ENCODE measurements at places on chromosomes 5 and 9.

- no peak for DNase-seq
These were observed 325.2 kb downstream of the BRINP1 start for GRCh38 chr9:119043996-119044395.

GRCh38 chr9:93686127-93686879 lies 109.9 kb downstream of the PHF2 start:
- DNase-seq = no peak

DNA sequence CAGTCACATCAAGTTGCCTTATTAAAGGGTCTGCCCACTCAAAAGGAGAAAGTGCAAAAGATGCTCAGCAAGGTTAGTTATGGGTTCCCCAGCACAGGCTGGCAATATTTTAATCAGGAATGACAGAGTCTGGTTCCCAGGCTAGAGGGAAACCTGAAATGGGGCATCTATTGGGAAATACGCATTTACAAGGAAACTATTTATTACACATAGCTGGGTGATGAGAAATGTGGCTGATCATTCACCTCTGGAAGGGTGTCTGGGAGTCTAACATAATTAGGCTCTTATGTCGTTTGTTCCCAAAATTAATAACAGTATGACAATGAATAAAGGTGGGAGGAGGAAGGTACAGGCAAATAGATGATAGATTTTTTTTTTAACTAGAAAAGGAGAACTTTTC lies 314.7 kb downstream of the ENC1 start:
- no peak for DNase-seq

DNA sequence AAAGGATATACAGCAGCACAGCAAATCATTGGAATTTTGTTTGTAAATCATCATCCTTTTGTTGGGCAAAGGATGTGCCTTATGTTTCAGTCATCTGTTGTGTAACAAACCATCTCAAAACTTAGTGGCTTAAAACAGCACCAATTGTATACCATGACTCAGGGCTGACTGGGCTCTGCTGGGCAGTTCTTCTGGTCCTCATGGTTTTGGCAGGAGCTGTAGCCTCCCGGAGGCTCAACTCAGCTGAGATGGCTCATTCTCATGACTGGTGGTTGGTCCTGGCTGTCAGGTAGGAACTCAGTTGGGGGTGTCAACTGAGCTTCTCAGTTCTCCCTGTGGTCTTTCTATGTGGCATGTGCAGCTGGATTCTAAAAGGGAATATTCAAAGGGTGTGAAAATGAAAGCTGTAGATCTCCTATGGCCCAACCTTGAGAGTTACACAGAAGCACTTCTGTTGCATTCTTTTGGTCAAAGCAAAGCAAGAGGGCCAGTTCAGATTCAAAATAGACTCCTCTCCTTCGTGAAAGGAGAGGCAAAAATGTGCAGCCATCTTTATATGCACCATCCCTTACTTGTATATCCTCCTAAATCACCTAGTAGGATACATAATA lies 39.1 kb upstream of the CPEB4 start:
- DNase-seq = no peak

DNA sequence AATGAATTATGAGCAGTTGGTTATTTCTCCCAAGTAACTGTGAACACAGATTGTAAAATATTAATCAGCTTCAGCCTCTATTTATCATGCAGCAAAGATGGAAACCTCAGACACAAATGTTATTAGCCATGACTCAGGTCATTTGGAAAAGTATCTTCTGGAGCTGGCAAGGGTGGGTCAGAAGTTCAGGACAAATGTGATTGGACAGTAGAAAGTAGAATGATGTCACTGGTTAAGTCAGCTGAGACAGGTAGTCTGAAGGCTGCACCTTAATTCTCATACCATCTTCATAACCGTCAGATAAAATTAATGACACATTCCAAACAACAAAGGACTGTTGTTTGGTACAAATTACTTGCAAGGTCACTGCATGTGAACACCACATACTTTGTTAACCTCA lies 140.2 kb downstream of the EMB start:
- no peak for DNase-seq

DNA sequence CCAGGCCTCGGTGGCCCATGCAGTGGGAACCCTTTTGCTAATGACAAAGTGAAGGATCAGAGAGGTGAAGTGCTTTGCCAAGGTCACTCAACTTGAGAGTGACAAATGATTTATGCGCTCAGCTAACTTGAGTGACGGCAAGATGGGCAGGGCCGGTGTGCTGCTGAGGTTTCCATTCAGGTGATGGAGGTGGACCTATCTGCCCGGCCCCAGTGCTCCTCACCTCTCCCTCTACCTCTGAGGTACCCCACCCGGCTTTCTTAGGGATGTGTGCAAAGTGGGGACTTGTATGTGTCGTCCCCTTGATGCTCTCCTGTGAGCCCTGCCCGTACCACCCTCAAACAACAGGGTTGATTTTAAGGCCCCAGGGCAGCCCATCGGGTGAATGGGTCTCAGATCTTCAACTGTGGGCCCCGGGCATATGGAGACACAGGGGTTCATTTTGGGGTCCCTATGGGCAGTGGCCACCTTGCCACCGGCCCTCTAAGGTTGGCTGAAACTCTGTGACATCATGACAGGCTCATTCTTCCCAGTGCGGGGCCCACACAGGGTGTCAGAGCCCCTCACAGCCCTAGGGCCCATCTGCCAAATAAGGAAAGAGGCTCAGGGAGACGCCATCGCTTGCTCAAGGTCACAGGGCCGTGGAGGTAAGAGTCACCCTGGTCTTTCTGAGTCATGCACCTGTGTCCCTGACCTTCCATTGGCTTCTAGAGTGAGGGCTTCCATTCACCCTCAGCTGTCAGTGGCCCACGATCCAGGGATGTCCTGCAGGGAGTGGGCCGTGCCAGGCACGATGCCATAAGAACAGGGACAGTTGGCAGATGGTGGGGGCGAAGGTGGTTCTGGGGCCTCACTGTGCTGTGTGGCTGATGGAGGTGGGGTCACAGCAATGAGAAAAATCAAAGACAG lies 170.6 kb upstream of the MVB12B start:
- no peak for DNase-seq

- no peak for DNase-seq
These were observed at the start of gene PLEKHG4B for GRCh38 chr5:91556-92263. Gene PLEKHG4B (plus strand): TSS chr5:92168. CDS start chr5:92232, 64 bp downstream.

- DNase-seq = no peak
These were observed 20.4 kb downstream of the CRB2 start for GRCh38 chr9:123376218-123377071.

DNA sequence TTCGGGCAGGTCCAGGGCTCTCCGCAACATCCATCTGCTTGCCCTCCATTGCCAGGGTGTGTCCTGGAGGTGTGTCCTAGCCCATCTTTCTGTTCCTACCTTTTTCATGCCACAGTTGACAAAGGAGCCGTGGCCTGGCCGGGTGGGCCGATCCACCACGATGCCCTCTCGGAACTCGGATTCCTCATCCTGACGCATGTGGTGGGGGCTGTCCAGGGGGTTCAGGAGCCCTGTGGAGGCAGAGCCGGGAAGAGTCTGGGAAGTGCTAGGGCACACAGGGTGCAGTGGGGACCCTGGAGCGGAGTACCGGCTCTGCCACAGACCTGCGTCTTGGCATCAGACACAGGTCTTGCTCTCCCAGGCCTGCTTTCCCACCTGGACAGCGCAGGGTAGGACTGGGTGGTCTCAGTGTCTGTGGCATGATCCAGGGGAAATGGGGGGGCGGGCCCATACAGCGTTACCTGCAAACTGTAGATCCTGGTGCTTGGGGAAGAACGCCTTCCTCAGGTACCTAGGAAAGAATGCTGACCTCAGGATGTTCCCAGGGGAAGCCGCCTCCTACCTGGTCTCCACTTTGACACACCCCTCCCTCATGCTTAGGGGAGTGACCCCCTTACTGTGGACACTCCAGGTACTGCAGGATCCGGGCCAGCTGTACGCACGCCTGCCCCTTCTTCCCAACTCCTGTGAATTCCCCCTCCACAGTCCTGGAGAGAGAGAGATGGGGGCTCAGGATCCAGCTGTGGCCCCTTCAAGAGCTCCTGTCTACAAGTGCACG lies 3.5 kb downstream of the SPOUT1 start:
- DNase-seq = no peak

DNA sequence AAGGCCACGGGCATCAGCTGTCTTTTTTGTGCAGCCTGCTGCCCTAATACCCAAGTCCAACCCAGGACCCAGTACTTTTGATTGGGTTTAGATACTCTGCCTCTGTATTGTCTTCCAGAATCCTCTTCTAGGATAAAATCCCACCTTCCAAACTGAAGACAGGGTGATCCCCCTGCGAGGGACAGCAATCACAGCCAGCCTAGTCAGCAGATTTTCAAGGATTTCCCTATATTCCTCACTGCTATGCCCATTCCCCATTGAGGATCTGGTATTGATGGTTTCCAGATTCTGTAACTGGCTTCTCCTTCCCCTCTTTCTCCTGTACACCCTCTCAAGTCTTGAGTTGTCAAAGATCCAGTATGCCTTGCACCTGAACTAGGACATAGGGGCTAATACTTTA lies 389.4 kb downstream of the TRIM36 start:
- no peak for DNase-seq

DNA sequence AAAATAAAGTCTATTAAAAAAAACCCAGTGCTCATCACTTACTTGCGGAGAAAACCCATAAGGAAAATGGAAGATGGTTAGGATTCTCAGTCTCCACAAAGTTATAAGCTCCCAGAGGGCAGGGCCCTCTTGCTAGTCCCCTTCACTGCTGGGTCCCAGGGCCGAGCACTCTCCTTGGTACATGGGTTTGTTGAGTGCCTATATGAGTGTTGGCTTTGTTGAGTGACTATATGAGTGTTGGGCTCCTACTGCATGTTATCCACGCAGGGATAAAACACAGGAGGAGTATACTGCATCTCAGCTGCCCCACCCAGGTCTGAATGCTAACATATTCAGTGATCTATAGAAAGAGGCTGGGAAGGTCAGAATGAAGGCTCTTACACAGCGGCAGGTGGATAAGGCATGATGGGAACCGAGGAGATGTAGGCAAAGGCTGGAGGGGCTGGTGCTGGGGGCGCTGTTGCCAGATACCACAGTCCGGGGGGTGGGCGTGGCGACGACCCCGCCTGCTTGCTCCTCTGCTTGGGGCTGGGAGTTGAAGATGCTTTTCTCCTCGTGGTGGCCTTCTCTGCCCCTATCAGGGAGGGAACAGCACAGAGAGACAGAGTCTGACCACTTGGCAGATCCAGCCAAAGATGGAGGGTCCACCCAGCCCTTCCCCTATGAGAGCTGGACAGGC lies 11.6 kb downstream of the ORM2 start:
- DNase-seq = no peak

DNA sequence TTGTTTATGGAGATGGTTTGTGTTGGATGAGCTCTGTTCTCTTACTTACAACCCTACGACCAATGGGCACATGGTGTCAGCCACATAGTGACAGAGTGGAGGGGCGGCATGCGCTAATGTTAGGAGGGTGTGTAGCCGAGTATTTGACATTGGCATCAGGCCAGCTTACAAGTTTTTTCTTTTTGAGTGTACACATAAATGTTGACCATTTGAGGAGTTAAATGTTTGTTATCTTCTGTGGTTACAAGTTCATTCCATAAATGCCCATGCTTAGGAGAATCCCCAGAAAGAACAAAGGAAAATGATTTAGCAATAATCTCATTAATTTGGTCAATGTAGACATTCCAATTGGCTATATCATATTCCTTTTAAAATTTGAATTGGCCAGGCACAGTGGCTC lies 180.1 kb upstream of the ELL2 start:
- no peak for DNase-seq

GRCh38 chr5:122384739-122385235 lies 72.8 kb downstream of the SNCAIP start:
- DNase-seq = no peak

DNA sequence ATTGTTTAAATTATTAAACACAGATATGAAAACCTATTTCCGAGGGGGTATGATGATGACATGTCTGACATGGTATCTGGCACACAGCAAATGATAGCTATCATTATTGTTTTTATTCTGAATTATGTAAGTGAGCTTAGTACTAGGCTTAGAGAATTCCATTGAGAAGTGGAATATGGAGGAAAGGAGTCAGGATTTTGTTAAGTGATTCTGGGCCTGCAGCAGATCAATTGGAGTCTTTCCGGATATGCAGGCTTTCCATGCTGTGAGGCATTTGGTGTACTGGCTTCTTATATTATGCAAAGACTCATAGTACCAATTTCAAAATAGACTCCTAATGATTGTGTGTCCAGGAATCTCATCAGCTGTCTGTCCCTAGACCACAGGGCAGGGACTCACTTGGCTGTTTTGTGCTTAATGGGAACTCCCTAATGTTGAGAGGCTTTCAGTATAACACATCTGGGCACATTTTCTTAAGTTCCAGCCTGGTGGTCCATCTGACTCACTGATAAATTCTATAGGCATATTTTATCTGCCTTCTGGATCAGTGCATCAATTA lies 180.0 kb upstream of the KLF9 start:
- DNase-seq = no peak

DNA sequence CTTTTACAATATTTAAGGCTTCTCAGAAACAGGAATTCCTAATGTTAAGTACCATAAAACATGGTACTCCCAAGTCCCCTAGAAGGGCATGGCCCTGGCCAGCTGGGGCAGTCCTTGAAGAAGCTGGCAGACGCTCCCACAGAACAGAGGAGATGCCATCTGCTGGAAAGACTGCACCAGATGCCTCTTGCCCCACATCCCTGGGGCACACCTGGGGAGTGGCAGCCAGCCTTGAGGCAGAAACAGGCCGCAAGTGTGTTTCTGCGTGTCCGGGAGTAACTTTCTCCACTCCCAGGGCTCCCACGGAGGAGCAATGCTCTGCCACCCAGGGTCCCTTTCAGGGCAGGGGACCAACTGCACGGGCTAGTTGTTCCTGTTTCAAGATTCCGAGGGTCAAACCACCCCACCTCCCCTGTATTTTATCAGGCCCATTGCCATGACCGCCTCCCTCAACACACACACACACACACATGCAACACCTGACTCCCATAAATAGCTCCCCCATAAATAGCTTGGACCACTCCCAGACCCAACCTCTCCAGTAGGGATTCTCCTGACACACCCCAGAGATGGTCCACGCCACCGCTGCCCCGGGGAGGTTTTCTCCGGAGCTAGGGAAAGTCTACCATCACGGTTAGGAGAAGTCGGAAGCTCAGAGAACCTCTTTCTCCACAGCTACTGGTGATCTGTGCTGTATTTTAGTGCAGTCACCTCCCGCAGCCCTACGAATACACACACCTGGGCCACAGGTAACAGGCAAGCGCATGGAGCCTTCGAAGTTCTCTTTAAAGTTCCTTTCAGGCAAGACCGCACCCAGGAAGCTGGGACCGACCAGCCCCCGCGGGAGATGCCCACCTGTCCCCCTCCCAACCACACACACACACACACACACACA lies 1.5 kb downstream of the SPOCK1 start:
- DNase-seq = no peak

GRCh38 chr9:113775749-113776148 lies 100.4 kb upstream of the ZNF618 start:
- no peak for DNase-seq

DNA sequence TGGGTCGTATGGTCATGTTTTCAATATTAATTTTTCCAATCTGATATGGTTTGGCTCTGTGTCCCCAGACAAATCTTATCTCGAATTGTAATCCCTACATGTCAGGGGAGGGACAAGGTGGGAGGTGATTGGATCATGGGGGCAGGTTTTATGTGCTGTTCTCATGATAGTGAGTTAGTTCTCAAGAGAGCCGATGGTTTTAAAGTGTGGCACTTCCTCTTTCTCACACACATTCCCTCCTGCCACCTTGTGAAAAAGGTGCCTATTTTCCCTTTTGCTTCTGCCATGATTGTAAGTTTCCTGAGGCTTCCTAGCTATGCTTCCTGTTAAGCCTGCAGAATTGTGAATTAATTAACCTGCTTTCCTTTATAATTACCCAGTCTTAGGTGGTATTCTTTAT lies 309.1 kb upstream of the GRIN3A start:
- no peak for DNase-seq

- DNase-seq = no peak
These were observed 32.4 kb downstream of the LHX3 start for GRCh38 chr9:136172412-136173079.

GRCh38 chr5:61734966-61735365 lies 402.9 kb downstream of the ZSWIM6 start:
- no peak for DNase-seq
